ENCODE measurements at places on chromosomes 3 and 15.

- no peak for DNase-seq
Observed at GRCh38 chr3:136385457-136385856, 135.3 kb downstream of the PCCB start.

DNA sequence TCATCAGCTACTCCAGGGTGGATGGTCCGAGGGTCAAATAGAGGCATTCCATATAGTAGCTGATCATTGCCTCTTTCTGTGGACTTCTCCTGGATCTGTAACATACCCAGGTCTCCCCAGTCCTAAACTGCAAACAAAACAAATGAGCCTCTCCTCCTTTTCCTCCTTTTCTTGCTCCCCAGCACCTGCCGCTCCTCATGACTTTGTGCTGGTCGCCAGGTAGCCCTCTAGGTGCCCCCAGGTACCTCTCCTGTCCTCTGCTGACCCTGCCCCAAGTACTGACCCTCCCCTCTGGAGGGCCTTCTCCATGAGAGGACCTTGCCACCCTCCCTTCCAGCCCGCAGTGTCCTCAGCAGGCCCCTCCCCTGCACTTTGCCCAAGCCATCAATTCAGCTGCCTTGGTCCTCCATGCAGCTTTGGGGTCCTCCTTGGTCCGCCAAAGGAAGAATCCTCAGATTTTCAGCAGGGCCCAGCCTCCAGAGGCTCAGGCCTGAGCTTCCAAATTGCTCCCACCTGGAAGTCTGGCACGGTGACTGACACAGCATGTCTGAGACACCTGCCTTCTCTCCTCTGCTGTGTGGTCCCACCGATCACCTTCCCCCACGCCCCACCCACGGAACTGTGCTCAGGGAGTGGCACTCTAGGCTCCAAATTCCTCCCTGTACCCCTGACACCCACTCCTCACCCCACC is 111.0 kb downstream of the LRRK1 start:
- DNase-seq: no peak

- DNase-seq: no peak
Observed at GRCh38 chr15:59996298-59997041, 7.6 kb upstream of the FOXB1 start.

GRCh38 chr3:129432671-129433070 is 4.2 kb upstream of the EFCAB12 start:
- no peak for DNase-seq

GRCh38 chr15:42918047-42918446 is 2.5 kb downstream of the TTBK2 start:
- no peak for DNase-seq

GRCh38 chr3:38139652-38140051 is 1.2 kb downstream of the MYD88 start:
- DNase-seq: no peak

GRCh38 chr3:8357859-8358258 is 143.8 kb upstream of the LMCD1 start:
- DNase-seq: no peak

GRCh38 chr3:50137531-50137930 is 17.6 kb upstream of the SEMA3F start:
- DNase-seq: no peak

DNA sequence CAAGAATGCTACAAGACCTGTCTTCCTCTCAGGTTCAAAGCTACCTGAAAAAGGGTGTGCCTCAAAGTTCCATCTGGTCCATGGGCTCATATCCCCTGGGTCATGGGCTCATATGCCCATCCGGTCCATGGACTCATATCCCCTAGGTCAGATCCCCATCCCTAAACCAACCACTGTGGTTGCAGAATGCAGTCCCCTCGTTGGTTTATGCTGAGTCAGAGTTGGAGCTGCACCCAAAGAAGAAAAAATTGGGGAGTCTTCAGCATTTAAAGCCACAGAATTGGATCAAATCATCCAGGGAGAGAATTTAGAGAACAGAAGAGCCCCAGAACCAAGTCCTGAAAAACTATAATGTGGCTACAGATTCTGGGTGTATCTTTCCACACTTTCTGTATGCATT is 71.5 kb upstream of the IL12A start:
- no peak for DNase-seq

- no peak for DNase-seq
Observed at GRCh38 chr3:65671004-65671403, 367.7 kb downstream of the MAGI1 start.

- no peak for DNase-seq
Observed at GRCh38 chr3:175041369-175041768, 182.2 kb downstream of the NAALADL2 start.

GRCh38 chr3:15535732-15536131 is 14.2 kb upstream of the COLQ start:
- DNase-seq: no peak

DNA sequence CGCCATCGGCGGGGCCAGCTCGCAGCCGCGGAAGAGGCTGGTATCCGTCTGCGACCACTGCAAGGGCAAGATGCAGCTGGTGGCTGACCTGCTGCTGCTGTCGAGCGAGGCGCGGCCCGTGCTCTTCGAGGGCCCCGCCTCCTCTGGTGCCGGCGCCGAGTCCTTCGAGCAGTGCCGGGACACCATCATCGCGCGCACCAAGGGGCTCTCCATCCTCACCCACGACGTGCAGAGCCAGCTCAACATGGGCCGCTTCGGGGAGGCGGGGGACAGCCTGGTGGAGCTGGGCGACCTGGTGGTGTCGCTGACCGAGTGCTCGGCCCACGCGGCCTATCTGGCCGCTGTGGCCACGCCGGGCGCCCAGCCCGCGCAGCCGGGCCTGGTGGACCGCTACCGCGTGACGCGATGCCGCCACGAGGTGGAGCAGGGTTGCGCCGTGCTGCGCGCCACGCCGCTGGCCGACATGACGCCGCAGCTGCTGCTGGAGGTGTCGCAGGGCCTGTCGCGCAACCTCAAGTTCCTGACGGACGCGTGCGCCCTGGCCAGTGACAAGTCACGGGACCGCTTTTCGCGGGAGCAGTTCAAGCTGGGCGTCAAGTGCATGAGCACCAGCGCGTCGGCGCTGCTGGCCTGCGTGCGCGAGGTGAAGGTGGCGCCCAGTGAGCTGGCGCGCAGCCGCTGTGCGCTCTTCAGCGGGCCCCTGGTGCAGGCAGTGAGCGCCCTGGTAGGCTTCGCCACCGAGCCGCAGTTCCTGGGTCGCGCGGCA is 1.8 kb downstream of the TLNRD1 start:
- DNase-seq: no peak

DNA sequence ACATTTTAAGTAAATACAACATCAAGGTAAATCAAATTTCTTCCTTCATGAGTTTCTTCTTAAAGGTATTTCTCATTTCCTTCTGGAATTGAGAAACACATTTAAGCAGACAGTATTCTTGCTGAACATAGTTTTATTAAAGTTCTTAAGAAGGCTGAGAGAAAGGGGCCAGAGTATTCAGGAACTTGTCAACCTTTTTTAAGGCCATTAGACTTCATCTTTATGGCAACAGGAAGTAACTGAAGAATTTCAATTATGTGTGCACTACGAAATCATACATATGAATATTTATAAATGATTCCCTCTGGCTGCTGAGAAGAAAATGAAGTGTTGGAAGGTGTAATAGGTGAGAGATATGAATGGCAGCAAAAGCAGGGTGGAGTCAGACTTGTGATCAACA is 829.4 kb upstream of the DPPA4 start:
- no peak for DNase-seq

DNA sequence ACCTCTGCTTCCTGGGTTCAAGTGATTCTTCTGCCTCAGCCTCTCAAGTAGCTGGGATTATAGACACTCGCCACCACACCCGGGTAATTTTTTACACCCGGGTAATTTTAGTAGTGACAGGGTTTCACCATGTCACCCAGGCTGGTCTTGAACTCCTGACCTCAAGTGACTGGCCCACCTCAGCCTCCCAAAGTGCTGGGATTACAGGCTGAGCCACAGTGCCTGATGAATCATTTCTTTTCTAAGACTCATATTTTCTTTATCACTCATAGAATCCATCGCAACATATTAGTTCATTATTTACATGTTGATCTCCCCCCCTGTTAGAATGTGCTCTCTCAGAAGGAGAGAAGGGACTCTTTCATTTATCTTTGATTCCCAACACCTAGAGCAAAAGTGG is 109.5 kb upstream of the PTPRG start:
- DNase-seq: no peak

DNA sequence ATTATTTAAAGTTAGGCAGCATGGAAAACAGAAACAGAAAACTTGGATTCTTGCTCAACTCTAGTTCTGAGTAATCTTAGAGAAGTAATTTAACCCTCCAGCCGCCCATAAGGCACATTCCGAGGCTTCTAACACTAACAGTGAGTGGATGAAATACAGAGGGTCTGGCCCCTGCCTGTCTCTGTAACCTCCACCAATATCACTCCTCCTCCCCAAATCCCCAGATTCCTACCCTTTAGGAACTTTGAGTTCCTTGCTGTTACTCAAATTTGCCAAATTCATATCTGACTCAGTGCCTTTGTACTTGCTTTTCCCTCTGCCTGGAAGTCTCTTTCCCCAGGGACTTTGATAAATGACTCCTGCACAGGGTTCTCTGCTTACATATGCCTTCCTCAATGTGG is 112.5 kb upstream of the TGFBR2 start:
- no peak for DNase-seq

- no peak for DNase-seq
Observed at GRCh38 chr3:48232232-48232631, 8.7 kb upstream of the ZNF589 start.

DNA sequence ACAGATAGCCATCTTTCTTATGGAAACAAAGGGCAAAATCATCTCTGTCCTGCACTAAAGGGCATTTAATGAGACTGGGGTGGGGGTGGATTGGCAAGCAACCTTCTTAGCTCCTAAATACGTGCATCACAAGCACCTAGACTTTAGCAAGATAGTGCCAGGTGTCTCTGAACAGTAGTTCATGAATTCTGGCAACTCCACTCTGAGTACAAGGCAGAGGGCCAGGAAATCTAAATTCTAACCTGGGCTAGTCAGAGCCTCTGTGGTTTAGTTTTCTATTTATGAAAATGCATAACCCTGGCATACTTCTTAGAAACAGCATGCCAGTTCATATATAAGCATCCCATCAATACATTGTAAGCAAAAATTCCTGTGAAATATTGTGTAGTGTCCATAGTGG is 788.5 kb downstream of the MCTP2 start:
- no peak for DNase-seq

GRCh38 chr3:192422997-192423342 is 304.4 kb downstream of the FGF12 start:
- no peak for DNase-seq

DNA sequence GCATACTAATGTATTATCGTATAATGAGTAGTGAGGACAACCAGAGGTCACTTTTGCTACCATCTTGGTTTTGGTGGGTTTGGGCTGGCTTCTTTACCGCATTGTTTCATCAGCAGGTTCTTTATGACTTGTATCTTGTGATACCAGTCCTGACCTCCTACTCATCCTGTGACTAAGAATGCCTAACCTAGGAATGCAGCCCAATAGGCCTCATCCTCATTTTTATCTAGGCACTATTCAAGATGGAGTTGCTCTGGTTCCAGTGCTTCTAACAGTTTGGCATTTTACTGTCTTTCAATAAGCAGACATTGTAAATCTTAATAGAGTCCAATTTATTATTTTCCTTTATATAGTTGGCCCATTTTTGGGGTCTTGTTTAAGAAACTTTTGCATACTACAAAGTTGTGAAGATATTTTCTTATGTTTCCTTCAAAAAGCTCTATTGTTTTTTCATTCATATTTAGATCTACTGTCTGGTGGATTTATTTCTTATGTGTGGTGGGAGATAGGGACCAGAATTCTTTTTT is 60.8 kb upstream of the RNU6-1 start:
- DNase-seq: no peak

GRCh38 chr3:171878461-171879225 is 35.5 kb downstream of the TMEM212 start:
- no peak for DNase-seq

DNA sequence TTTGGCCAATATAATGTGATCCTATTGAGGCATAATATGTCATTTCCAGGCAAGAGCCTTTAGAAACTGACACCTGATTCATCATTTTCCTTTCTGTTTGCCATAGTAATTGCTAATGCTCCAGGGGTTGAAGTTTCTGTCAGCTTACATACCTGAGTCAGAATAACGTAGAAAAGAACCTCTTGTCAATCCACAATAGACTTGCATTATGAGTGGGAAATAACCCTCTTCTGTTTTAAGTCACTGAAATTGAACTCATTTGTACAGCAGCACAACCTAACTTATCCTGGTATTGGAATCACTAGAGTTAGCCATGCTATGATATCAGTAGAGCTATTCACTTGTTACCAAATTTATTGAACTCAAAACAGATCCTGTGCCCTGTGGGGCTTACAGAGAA is 101.7 kb upstream of the TP63 start:
- DNase-seq: no peak

DNA sequence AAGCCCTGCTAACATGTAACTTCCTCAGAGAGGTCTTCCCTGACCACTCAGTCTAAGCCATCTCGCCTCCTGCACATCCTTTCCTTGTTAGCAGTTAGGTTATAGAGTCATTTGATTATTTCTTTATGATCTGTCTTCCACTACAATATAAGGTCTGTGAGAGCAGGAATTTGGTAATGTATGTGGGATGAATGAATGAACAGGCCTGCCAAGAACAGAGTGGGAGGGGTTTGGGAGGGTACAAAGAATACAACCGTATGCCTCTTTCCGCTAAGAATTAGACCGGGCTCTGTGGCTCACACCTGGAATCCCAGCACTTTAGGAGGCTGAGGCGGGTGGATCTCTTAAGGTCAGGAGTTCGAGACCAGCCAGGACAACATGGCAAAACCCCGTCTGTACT is 32.4 kb upstream of the MYO1E start:
- no peak for DNase-seq

- no peak for DNase-seq
Observed at GRCh38 chr3:58404396-58404795, 29.2 kb downstream of the PDHB start.

GRCh38 chr3:194890091-194890490 is 204.4 kb downstream of the FAM43A start:
- no peak for DNase-seq

GRCh38 chr15:73760330-73761329 is 7.5 kb upstream of the INSYN1 start:
- no peak for DNase-seq

DNA sequence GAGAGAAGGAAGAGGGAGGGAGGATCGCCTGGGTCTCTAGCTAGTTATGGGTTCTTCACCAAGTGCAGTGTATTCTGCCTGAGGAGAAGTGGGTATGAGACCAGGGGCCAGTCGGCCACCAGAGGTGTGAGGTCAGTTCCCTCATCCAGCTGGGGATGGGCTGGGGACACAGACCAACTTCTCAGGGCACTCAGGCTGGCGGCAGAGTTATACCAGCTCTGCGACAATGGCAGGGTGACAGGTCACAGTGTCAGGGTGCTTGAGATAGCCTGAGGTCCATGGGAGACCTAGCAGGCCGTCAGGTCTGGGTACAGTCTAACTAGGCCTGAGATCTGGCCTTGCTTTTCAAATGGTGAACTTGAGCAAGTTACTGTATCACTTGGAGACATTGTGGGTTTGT is 31.4 kb upstream of the PLXNA1 start:
- no peak for DNase-seq

- DNase-seq: no peak
Observed at GRCh38 chr3:53074761-53075742, 29.2 kb upstream of the SFMBT1 start.

Data from CMK (cell line).